CD4-positive, CD25-positive, alpha-beta regulatory T cell (primary cell): ENCODE measurements at places on chromosomes 5 and 9.

GRCh38 chr9:13054389-13054788 is 225.1 kb downstream of the MPDZ start:
- DNase-seq = no peak

DNA sequence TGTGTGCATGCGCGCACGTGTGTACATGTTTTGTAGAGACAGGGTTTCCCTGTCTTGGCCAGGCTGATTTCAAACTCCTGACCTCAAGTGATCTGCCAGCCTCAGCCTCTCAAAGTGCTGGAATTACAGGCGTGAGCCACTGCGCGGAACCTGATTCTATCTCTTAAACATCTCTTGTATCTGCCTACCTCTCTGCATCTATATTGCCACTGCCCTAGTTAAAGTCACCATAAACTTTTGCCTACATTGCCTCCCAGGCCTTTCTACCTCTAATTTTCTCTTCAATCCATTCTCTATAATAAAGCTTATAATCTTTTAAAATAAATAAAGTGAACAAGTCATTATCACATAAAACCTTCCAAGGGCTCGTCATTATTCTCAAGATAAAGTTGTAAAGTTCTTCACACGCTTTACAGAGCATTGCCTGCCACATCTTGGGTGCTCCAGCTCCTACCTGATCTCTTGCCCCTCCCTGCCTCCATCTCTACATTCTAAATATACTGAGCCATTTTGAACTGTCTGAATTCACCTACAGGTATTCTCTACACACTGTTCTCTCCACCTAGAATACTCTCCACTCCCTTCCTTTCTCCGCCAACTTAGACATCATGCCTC is 15.0 kb downstream of the TRPM6 start:
- no peak for DNase-seq

DNA sequence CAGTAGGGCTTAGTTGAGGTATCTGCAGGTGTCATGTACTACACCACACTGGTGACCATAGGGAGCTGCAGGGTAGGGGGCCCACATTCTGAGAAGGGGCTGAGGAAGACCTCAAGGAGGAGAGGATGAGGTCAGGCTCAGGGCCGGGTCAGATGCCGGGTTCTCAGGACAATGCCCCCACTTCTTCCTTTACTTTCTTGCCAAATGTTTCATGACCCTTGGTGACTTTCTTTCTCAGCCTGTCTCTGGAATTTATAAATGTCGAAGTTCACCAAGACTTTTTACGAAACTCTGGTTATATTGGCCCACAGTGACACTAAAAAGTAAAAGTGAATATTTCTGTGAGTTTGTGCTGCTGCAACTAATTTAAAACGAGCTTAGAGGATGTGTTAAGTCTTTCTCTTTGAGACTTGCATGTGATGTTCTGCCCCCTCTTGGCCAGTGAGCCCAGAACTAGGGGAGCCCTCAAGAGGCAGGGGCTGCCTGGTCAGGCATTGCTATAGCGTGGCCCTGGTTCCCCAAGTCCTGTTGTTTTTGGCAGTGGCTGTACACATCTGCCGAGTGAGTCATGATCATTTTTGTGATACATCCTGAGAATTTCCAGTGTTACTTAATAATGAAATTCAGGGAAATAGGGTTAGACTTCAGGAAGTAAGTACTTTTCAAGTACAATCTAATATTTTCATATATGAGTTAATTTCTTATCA is 11.2 kb downstream of the ACO1 start:
- DNase-seq = no peak

DNA sequence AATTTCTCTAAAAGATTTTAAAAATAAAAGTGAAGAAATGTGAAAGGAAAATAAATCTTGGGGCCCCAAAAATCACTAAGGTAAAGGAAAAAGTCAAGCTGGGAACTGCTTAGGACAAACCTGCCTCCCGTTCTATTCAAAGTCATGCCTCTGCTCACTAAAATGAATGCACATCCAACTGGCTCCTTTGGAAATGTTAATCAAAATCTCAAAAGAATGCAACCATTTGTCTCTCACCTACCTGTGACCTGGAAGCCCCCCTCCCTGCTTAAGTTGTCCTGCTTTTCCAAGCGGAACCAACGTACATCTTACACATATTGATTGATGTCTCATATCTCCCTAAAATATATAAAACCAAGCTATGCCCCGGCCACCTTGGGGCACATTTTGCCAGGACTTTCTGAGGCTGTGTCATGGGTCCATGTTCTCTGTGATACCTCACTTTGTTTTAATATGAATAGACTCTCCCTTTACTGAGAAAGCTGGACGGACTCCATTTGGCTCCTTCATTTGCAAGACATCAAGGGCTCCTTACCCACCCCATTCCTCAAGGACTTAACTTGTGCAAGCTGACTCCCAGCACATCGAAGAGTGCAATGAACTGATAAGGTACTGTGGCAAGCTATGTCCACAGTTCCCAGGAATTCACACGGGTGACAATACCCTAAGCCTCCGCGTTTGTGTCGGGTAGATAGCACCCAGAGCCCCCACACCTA is 164.3 kb downstream of the SMC2 start:
- DNase-seq = no peak

GRCh38 chr5:172059661-172060100 is 53.2 kb upstream of the FBXW11 start:
- DNase-seq = no peak

GRCh38 chr5:76733049-76733417 is 17.1 kb downstream of the F2R start:
- DNase-seq = peak; percentile 35

GRCh38 chr5:17042041-17042440 is 106.0 kb upstream of the MYO10 start:
- DNase-seq = no peak

GRCh38 chr5:142063878-142064331 is 44.7 kb upstream of the NDFIP1 start:
- DNase-seq = peak; percentile 74

GRCh38 chr5:62413711-62414110 is 1.1 kb downstream of the IPO11 start:
- no peak for DNase-seq

GRCh38 chr5:16529306-16529705 is 63.7 kb upstream of the ZNF622 start:
- no peak for DNase-seq

DNA sequence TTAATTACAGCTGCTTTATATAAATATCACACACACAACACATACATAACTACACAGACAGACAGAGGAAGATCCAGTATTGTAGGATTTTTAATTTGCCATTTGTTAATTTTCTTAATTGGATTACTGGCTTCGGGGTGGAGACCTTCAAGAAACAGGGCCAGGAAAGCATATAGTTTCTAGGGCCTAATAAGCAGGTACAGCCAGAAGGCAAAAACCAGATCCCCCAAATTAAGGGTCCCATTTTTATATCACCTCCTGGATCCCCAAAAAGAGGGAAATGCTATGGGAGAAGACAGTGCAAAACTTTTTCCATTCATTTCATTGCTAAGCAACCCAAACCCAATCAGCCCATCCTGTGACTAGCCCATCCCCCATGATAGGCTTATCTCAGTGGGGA is 373.3 kb upstream of the FAM174A start:
- no peak for DNase-seq
